ENCODE measurements at places on chromosomes 16 and 17.

- no peak for DNase-seq
Observed at GRCh38 chr17:79897243-79898063, 58.2 kb upstream of the CBX4 start.

- no peak for DNase-seq
Observed at GRCh38 chr16:8088820-8089338, 501.4 kb downstream of the TMEM114 start.

GRCh38 chr17:41786227-41787020 lies at the start of gene JUP:
Gene JUP (minus strand): TSS chr17:41786711. CDS start chr17:41771854, 14,857 bp downstream.
- peak; percentile 100 for DNase-seq

DNA sequence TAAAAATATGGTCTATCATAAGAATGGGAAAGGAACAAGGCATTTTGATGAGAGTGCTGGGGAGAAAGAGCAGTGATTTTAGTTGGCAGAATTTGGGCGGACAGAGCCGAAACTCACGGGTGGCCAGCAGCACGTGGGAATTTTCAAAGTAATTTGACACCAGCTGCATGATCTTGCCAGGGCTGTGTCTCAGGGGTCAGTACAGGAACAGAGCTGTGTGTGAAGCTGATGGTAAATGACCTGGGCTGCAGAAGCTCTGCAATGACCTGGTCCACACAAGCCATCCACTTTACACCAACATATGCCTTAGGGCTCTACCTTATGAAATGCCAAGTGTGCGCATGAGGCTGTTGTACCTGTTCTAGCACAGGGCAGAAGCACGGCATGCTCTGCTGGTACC lies 112.0 kb downstream of the ZFHX3 start:
- DNase-seq, result no peak

GRCh38 chr16:11890231-11890965 lies 25.4 kb downstream of the GSPT1 start:
- no peak for DNase-seq

- no peak for DNase-seq
Observed at GRCh38 chr16:50683689-50684374, 2.7 kb upstream of the SNX20 start.

GRCh38 chr17:40451420-40451819 lies 8.2 kb downstream of the IGFBP4 start:
- DNase-seq, result peak; percentile 60

GRCh38 chr16:82042846-82043245 lies 7.8 kb downstream of the HSD17B2 start:
- DNase-seq, result no peak

- peak; percentile 79 for DNase-seq
Observed at GRCh38 chr17:50841949-50842354, 6.6 kb downstream of the WFIKKN2 start.

GRCh38 chr17:63524051-63524450 lies 893 bp downstream of the KCNH6 start:
- DNase-seq, result no peak

DNA sequence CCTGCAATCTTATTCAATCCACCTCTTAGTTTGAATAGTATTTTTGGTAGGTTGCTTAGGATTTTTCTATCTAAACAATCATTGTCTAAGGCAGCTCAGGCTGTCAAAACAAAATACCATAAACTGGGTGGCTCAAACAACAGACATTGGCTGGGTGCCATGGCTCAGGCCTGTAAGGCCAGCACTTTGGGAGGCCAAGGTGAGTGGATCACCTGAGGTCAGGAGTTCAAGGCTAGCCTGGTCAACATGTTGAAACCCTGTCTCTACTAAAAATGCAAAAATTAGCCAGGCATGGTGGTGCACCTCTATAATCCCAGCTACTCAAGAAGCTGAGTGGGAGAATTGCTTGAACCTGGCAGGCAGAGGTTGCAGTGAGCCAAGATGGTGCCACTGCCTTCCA lies 126.7 kb downstream of the CYLD start:
- DNase-seq, result no peak

- no peak for DNase-seq
Observed at GRCh38 chr16:81094771-81095251, 1.4 kb downstream of the GCSH start.

- peak; percentile 65 for DNase-seq
Observed at GRCh38 chr16:22188595-22189442, 17.3 kb upstream of the EEF2K start.

DNA sequence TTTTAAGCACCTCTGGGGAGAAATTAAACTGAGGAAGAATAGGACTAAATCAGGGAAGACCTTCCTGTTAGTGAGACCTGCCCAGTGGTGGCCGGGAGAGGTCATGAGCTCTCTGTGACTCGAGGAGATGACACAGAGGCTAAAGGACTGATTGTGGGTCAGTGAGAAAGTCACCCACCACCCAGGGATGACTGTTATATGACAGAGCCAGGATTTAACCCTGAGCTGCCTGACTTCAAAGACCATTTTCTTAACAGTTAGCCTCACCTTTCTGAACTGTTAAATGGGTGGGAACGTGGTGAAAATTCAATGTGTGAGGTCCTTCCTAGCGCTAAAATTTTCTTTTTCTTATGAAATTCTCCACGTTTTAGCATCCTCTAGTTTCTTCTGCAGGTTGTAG lies 72.5 kb downstream of the WSB1 start:
- DNase-seq, result no peak

DNA sequence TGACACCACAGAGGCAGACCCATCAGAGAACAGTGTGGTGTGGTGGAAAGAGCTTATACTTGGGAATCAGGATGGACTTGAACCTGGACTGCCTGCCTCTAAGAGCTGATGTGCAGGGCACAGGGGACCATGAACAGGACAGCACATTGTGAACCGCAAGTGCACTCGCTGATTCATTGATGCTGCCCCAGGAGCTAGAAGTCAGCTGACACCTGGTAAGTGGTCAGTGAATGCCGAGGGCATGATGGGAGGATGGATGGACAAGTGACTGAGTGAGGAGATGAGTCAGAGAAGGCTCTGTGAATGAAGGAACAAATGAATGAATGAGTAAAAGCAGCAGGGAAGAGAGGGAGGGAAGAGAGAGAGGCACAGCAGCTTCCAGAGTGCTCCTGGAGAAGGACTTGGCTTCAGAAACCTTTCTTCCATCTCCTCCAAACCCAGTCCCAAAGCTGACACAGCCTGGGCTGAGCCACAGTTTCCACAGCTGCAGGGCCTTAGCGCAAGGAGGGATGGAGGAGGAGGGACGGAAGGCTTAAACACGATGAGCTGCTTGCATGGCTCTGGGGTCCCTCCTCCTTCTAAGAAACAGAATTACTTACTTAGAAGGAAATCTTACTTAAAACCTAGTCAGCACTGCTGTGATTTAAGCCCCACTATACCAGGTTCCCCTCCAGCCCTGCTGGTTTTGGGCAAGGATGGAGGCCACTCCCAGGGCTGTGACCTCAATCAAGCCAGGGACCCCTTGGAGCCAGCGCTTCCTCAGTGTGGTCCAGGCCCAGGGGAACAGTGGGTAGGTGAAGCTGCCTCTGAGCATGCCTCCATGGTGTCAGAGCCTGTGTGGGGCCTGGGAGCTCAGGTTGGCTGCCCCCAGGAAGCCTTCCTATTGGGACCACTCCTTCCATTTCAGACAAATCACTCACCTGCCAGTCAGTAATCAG lies 184.6 kb downstream of the TMEM132E start:
- no peak for DNase-seq

- DNase-seq, result no peak
Observed at GRCh38 chr17:19365833-19366636, 3.5 kb upstream of the B9D1 start.

- no peak for DNase-seq
Observed at GRCh38 chr17:46082257-46082656, 83.2 kb downstream of the STH start.

DNA sequence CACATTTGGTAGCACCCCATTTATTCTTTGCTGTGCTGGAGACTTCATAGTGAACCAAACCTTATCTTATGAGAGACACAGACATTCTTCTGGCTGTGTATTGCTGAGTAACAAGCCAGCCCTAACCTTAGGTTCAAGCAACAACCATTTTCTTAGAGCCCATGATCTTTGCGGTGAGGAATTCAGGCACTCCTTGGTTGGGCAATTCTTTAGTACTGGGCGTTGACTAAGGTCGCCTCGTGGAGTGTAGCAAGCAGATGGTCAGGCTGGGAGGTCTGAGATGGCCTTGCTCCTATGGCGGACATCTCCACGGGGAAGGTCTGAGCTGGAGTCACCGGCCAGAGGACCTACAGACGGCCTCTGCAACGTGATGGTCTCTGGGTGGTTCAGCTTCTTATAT lies 43.1 kb downstream of the ARSG start:
- no peak for DNase-seq

GRCh38 chr16:85088570-85089199 lies 23.6 kb downstream of the CIBAR2 start:
- DNase-seq, result peak; percentile 61

- DNase-seq, result no peak
Observed at GRCh38 chr17:29215174-29215573, 31.5 kb upstream of the CRYBA1 start.

GRCh38 chr16:11576427-11577289 lies 10.1 kb downstream of the LITAF start:
- no peak for DNase-seq

DNA sequence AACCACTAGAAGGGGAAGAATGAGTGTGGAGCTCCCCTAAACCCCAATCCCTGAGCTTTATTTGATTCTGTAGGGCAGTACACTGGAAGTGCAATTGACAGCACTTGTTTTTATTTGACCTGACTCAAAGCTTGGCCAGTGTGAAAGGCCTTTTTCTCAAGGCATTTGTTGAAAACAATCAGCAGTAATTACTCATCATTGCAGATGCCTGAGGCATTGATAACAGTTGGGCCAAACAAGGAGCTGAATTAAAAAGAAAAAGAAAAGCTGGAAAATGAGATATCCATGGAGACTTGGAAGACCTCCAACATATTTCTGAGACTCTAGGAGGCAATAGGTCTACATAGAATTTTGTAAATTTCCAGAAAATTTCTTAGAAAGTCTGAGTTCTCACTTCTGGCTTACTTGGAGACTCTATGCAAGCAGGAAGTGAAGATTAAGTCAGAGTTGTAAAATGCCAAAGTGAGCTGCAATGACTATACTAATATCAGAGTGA lies 200.8 kb upstream of the KCNJ16 start:
- DNase-seq, result no peak

- peak; percentile 75 for DNase-seq
Observed at GRCh38 chr16:75580-76501, 2.2 kb upstream of the MPG start.

DNA sequence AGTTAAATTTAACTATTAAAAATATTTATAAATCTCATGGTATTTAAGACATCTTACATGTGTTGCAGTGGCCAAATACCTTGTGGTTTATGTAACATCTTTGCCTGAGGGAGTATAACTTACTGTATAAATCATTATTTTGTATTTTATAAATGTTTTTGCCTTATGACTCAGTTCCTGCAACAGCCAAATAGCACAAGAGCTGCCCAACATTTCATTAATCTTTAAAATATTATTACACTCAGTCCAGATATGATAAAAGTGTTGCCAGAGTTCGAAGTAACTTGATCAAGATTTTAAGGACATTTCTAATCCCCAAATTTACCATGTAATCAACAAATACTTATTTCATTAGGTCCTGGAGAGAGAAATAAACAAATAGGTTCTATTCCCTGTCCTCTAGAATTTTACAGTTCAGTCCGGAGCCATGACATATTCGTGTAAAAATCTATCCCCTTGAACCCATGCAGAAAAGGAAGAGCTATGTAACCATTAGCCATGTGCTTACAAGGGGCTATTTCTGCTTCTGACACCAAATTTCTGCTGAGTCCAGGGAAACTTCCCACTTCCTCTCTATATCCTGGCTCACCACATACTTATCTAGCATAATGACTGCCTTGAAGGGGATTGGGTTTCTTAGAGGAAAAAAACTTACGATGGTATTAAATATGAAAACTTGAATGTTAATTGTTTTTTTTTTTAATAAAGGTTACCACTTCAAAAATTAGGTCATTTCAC lies 44.0 kb downstream of the IRX6 start:
- no peak for DNase-seq

DNA sequence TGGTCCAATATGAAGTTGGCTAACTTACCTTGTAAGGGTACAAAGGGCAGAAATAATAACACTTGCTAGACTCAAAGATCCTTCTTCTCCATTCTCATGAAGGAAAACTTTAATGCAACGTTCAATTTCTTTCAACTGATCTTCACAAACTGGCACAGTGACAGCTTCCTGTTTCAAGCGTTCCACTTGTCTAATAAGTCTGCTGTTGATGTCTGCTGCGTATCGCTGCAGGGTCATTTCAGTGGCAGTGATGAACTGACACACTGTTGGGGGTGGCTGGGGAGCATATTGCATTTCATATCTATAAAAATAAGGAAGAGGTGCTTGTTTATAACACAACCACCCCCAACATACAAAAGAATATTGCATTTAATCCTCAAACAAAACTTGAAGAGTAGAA lies 33.5 kb upstream of the ARL6IP1 start:
- no peak for DNase-seq

DNA sequence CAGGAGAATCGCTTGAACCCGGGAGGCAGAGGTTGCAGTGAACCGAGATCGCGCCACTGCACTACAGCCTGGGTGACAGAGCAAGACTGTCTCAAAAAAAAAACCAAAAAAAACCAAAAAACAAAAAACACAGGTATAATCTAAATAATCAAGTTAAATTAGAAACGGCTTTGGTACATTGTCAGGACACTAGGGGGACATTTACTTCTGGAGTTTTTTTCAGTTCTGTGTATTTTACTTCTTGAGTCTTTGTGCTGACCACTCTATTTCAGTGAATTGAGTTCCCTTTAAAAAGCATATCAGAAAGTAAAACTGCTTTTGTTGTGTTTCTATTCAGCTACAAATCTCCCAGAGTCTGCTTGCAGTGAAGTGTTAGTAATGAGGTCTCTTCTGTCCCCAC lies 36.3 kb downstream of the DHRS7B start:
- no peak for DNase-seq

DNA sequence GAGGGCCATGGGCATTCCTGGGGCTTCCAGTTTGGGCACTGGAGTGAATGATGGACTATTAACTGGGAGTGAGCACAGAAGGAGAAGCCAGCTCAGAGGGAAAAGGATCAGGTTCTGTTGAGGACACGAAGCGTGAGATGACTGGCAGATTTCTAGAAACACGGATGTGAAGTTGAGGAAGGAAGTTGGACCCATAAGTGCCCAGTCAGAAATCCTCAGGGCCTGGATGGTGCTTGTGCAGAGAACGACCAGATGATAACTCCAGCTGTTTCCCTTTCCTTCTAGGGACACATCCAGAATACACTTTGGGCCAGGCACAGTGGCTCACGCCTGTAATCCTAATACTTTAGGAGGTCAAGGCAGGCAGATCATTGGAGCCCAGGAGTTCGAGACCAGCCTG lies 23.3 kb upstream of the ANKRD40CL start:
- DNase-seq, result no peak

GRCh38 chr17:77020973-77021372 lies 119.8 kb upstream of the SEC14L1 start:
- DNase-seq, result no peak

DNA sequence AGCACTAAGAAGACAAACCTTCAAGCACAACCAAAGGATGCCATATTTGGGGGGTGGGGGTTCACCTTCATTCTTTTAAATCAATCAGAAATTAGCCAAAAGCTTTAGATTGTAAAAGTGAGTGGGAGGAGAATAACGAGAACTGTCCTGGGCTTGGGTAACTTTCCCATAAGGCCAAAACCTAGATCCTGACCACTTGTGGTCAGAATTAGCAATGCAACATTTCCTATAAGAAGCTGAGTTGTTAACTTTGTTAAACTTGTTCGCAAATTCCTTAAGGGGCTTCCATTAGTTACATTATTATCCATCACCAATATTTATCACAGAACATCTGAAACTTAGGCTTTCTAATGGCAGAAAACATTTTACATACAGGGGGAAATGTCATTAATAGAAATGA lies 25.1 kb downstream of the STAT5B start:
- DNase-seq, result no peak

GRCh38 chr17:40348562-40349476 lies 15.7 kb downstream of the GJD3 start:
- peak; percentile 81 for DNase-seq

GRCh38 chr17:48795444-48796162 lies 21.4 kb downstream of the TTLL6 start:
- DNase-seq, result no peak
